ENCODE measurements at places on chromosomes 12 and 14.

GRCh38 chr12:60075091-60075490, 479.3 kb downstream of the SLC16A7 start:
- DNase-seq, result no peak

GRCh38 chr14:94936901-94937685, 167.2 kb upstream of the GSC start:
- no peak for DNase-seq

DNA sequence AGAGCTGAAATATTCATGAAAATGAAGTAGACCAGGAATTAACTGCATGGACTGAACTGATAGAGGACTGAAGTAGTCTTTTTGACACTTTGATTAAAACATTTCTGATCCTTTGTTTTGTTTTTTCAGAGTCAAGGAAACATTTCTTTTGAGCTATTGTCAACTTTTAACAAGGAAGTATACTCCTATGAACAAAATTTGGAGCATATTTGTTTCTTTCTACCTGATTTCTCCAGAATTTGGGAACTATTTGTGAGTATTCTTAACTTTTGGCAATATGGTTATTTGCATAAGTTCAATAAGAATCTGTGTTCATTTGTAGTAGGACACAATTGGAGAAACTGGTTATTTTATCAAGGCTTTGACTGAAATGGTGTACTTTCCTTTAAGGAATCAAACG, 71.3 kb upstream of the HECTD1 start:
- no peak for DNase-seq

DNA sequence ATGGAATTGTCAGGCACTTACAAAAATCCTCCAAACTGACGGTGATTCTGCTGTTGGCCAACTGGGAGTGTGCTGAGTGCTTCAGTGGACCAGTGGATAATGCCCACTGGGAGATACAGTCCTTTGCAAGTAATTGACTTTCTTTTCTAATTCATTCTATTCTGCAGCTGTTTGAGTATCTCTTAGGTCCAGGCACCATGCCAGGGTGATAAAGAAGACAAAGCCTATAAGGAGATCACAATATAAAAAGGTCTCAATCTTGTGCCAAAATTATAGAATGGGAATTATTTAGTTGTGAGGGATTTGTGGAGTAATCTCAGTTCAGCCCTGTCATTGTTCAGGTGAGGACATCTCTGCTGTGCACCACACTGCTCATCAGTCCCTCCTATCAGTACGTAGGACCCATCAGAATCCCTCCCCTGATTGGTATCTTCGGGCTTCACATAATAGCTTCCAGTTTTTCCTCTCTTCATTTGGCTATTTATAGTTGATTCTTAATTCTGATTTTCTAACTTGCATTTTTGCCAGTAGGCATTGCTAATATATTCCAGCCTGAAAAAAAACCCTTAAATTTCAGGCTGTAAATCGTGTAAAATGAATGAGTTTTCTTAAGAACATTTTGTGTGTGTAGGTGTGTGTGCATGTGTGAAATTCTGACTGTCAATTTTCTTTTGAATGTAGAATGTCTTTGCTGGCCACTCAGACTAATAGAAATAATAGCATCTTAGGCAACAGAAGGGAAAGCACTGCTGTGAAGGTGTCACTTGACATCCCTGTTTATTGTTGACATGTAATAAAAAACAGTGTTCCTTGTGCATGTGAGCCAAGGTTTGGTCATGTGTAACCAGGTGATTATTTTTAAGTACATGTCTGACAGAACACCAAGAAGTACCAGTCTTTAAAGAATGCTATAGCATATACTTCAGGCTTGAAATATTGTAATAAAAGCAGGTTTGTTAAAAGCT, 457.6 kb upstream of the RGS6 start:
- no peak for DNase-seq

GRCh38 chr14:103808403-103809001, 38.9 kb downstream of the PPP1R13B start:
- DNase-seq, result peak; percentile 52
